Thymus (tissue), 14 donors: ENCODE measurements at places on chromosomes 6 and 20.

DNA sequence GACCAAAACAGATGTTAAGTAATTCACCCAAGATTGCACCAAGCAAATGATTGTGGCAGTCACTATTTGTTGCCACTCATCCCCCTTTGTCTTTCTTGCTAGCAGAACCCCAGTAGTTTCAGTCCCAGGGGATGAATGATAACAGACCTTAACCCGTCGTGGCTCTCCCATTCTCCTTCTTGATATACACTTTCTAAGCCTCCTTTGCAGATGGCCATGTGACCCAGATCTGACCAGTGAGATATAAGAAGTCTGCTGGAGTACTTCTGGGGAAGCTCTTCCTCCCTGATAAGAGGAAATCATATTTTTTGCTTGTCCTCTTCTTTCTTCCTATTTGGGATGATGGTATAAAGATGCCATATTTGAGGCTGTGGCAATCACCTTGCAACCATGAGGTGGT lies 9.6 kb upstream of the SH3BGRL2 start:
- DNase-seq = no peak

DNA sequence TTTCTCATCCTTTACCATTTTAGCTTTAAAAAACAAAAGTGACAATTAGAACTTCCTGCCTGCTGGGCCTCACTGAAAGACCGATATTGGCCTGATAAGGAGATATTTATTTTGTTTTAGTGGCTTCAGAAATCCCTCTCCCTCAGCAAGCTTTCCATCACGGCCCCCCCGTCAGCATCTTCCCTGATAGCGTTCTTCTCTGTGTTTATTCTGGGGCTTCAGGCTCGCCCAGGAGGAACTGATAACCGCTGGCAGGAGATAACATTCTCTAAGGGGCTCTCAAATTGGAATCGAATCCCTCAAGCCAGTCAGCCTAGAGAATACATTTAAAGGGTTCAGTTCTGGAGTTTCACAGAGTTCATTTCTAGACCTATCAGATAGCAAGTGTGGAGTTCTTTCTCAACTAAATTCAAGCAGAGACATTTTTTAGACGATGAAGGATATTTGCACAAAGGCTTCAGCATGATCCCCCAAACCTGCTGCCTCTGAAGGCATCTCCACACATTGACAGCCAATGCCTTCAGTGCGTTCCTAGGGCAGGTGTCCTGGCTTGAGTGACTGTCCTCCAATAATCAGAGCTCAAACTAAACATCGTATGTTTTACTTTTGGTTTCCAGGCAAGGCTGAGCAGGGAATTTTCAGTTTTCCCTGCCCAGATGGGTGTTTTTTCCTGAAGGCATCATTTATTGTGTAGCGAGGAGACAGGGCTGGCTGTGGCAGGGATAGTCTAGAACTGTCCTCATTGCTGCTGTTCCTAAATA lies 17.0 kb downstream of the PRDM1 start:
- DNase-seq = no peak

DNA sequence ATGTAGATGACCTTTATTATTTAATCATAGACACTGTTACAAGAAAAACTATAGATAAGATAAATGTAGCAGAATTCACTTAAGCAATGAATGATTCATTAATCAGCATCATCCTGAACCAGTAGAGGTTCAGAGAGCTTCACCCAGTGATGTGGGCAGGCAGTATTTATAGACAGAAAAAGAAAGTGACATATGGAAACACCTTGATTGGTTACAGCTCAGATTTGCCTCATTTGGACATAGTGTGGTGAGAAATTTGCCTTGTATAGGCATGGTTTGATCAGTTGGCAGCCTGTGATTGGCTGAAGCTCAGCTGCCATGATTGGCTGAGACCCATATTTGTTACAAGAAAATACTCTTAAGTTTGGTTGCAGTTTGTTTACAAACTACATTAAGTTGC lies 4.6 kb downstream of the C6orf58 start:
- DNase-seq = no peak

GRCh38 chr20:46078954-46079353 lies 10.8 kb downstream of the NCOA5 start:
- DNase-seq = no peak

DNA sequence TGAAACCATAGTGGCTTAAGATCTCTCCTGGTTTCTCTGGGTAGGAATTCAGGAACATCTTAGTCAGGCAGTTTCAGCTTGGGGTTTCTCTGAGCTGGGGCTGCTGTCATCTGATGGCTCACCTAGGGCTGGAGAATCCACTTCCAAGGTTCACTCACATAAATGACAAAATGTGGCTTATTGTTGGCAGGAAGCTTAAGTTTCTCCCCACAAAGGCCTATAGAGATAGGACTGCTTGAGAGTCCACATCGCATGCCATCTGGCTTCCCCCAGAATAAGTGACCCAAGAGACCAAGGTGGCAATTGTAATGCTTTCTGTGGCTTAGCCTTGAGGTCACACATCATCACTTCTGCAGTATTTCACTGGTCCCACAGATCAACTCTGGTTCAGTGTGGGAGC lies 131.4 kb downstream of the EDN1 start:
- DNase-seq = no peak

GRCh38 chr6:16704401-16705045 lies 56.7 kb downstream of the ATXN1 start:
- DNase-seq = no peak

DNA sequence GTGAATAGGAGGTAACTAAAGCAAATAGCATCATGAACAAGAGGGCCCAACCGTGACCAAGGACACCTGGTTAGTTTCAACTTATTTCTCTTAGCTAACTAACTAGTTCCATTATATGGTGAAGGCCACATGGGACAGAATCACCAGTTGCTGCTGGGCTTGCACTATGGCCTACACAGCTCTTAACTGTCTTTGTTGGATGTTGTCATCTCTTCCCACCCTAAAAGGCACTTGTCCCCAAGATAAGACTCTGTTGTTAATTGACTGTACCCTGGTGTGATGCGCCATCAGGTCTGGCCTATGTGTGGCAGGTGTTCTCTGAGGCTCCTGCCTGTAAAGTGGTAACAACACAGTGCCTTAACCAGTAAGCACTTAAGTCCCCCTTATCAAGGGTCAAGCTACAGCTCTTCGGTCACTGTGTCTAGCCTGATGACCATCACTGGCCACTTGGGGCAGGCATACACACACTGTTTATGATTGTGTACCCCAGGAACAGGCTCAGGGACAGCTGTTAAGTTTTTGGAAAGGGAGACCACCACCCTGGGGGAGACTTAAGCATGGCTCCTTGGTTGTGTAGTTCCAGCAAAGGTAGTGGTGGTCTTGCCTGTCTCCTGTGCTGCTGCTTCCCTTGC lies 51.2 kb downstream of the CHD6 start:
- no peak for DNase-seq

DNA sequence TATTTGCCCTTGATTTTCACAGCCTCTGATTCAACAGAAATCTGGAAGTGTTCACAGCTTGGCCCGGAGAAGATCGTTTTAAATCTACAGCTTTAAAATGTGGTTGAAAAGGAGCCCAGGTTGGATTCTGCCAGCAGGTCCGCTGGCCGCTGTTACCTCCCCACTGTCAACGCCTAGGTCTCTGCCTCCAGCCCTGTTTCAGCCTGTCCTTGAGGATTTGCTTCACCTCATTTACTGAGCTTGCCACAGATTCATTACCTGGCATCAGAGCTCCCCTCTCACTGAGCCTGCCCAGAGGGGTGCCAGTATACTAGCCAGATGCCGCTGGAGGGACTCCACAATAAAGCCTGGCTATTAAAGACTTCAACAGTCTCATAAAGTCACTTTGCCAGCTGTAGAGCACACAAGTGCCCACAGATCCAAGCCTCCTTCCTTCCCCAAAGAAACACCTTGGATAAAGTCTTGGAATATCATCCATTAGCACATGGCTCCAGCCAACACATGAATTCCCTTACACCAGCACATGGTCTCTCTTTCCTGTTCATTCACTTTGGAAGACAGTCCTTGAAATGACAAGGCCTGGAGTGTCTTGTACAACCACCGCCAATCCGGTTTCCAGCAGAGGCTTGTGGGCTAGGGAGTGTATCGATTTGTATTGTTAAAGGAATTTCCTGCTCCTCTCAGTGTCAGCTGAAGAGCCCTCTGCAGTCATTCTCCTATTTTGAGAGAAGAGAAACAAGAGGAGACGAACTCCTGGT lies 9.5 kb upstream of the NR2E1 start:
- no peak for DNase-seq

- DNase-seq = no peak
Observed at GRCh38 chr20:1215386-1216170, 10.3 kb upstream of the RAD21L1 start.

- DNase-seq = no peak
Observed at GRCh38 chr6:152634773-152635172, 2.4 kb downstream of the SYNE1 start.

GRCh38 chr6:112015725-112016124 lies 38.2 kb upstream of the CCN6 start:
- DNase-seq = no peak

DNA sequence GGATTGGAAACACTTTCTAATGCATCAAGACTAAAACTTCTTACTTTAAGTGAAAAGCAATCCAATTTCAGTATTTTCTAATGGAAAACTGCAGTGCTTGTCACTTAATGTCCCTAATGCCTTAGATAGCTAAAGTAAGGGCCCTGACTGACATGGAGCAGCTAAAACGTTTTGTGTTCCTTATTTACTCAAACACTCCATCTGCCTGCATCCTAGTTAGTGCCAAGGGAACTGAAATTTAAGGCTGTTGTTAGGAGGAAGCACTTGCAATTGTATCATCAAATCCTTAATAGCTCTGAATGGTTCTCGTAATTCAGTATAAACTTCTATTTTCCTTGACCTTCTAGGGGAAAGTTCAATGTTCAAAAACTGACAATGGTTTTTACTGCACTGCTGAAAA lies 127.4 kb downstream of the GJA10 start:
- DNase-seq = no peak

GRCh38 chr20:6828794-6829423 lies 61.4 kb downstream of the BMP2 start:
- peak; percentile 15 for DNase-seq
